Fibroblast of skin of right biceps (primary cell): ENCODE measurements at places on chromosomes 2 and 18.
A peak's percentile ranks its signal among the peaks of the same experiment; 100 is the strongest.

- no peak for DNase-seq
Measured at GRCh38 chr2:17245906-17246305, 272.3 kb downstream of the RAD51AP2 start.

DNA sequence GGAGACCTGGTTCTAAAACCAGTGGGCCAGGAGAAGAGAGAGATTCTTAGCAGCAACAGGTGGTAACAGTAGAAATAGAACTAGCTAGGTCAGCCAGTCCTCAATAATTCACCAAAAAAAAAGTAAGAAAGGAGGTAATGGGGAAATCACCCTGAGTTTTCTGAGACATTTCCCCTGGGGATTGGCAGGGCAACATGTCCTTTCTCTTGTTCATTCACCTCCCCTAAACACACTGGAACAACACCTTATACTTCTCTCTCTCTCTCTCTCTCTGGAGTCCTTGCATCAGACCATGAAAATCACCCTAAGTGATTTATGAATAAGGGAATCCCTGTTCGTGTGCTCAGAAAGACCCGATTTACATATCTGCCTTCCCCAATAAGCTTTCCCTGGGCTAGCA is 64.8 kb downstream of the COX7A2L start:
- DNase-seq = no peak

GRCh38 chr2:100143286-100143685 is 896 bp upstream of the AFF3 start:
- peak; percentile 22 for DNase-seq

DNA sequence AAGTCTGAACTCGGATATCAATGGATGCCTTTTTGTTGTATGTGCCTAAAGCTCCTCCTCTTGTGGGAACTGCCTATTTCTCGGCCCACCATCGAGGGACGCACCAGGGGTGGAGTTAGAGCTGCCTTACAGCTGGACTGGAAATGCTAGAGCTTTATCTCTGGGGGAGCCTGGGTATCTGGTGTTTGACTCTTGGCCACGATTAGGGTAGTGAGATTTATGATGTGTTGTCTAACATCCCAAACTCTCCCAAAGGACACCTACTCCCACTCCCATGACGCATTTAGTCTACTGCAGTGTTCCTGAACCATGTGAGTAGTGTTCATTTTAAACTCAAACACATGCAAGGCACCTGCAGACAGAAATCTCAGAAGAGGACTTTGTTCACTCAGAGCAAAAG is 594.8 kb downstream of the METTL4 start:
- DNase-seq = no peak

DNA sequence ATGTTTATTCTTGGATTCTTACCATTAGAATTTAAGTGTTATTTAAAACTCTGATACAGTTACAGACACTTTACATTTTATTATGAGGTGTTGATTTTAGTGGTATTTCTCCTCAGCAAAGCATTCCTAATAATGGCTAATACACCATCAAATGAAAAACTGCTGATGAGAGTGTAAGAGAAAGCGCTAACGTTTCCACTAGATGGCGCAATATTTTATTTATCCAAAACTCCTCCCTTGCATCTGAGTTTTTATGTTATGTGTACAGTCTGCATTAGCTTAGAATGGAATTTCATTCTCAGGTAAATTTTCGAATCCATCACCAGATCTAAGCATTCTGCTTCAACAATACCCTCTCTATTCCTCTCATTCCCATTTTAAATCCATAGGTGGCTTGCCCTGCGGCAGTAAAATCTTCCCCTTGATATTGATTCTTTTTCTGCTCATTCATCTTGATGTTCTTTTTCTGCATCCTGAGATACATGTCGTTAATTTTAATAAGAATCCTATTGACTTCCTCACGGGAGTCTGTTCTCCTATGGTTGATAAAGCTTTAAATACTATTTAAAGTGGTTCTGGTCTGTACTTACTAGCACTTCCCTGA is 53.9 kb downstream of the PRKRA start:
- DNase-seq = peak; percentile 42

GRCh38 chr2:70934981-70935380 is 719 bp upstream of the ATP6V1B1 start:
- no peak for DNase-seq

GRCh38 chr2:106193690-106193976 is 468 bp downstream of the UXS1 start:
- DNase-seq = no peak
